Lower lobe of right lung (tissue), 2 donors: ENCODE measurements at places on chromosomes 7 and 10.

DNA sequence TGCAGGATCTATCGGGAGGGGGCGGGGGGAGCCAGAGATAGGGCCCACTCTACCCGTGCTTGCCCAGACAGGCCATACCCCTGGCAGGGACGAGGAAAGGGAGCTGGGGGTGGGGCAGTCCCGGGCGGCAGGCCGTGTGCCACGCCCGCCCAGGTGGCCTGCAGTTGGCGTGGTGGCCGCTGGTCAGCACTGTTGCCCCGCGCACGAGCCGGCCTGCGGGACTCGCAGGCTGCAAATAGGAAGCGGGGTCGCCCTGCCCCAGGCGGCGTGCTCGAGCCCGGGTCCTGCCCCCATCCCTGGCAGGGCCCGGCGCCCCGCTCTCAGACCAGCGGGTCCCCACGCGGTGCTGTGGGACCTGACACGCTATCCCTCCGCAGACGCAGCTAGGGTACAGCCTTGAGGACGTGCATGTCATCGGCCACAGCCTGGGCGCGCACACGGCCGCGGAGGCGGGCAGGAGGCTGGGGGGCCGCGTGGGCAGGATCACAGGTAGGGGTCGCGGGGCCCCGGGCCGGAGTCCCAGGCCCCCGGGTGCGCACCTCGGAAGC, 6.7 kb downstream of the PNLIPRP2 start:
- DNase-seq, result no peak

- no peak for DNase-seq
Measured at GRCh38 chr10:96211764-96212163, 59.6 kb downstream of the BLNK start.

DNA sequence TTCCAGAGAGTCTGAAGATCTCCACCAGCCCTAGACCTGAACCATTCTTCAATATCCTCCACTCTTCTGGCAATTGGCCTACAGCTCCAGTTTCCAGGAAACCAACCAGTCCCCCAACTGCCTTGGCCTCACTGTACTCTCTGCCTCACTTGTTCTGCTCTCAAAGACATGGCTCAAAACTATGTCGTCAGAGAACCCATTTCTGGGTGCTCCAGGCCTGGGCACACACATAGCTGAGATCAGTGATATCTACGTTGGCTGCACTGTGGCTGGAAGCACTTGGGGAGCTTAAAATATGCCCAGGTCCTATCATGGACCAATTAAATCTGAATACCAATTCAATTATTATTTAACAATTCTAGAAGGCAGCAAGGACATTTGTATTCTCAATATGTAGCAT, 93.1 kb downstream of the COBL start:
- no peak for DNase-seq

GRCh38 chr10:74096777-74097176, 53.9 kb downstream of the AP3M1 start:
- no peak for DNase-seq

DNA sequence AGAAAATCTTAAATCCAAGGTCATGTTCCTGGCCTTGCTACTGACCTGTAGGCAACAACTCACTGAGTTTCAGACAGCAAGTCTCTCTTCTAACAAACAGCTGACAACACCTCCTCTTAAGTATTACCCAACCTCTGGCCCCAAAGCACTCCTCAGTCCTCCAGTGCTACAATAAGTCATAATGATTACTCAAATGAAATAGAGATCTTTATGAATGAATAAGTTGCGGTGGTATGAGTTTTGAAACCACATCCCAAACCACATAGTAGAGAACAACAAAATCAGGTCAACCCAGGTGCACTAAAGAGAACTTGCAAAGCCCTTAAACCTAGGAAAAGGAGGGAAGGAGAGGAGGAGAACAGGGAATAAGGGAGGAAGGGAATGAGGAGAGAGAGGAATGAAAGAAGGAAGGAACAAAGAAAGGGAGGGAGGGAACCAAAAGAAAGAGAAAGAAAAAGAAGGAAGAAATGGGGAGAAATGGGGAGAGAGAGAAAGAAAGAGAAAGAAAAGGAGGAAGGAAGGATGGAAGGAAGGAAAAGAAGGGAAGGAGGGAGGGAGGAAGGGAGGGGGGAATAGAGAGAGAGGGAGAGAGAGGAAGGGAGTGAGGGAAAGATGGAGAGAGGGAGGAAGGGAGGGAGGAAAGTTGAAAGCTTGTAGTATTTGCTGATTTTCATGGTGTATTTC, 142.8 kb upstream of the CALCR start:
- DNase-seq, result no peak

DNA sequence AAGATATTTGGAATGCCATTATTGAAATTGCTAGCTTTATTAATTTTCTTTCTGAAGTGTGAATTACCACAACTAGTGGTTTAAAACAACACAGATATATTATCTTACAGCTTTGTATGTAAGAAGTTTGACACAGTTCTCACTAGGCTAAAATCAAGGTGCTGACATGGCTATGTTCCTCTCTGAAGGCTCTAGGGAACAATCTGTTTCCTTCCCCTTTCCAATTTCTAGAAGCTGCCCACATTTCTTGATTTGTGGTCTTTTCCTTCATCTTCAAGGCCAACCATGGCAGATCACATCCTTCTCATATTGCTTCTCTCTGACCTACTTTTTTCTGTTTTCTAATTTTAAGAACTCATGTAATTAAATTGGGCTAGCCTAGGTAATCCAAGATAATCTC, 43.3 kb upstream of the SLC26A3 start:
- no peak for DNase-seq

DNA sequence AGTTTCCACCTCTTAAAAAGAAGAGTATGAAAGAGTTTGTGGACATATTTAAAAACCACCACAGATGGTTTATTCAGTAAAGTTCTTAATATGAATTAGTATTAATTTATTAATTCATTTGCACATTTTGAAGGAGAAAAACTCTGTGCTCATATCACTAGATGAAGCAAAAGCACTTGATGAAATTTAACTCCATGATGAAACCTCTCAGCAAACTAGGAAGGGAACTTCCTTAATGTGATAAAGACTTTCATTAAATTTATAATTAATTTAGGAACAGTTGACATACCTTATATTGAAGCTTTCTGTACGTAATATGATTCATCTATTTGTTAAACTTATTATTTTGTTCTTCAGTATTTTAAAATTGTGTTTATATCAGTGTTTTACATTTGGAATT, 99.4 kb downstream of the MMRN2 start:
- DNase-seq, result no peak

- DNase-seq, result no peak
Measured at GRCh38 chr7:20514364-20514763, 101.1 kb upstream of the ABCB5 start.

GRCh38 chr7:130932667-130933432, 198.8 kb upstream of the KLF14 start:
- DNase-seq, result no peak

DNA sequence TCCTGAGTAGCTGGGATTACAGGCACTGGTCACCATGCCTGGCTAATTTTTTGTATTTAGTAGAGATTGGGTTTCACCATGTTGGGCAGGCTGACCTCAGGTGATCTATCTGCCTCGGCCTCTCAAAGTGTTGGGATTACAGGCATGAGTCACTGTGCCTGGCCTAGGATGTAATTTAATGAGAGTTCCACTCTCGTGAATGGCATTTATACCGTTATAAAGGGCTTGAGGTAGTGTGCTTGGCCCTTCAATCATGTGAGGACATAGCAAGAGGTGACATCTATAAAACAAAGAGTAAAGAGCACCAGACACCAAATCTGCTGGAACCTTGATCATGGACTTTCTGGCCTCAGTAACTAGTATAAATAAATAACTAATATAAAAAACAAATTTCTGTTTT, 93.5 kb upstream of the PPP1R9A start:
- DNase-seq, result no peak

- no peak for DNase-seq
Measured at GRCh38 chr10:19570120-19570519, 246.1 kb upstream of the PLXDC2 start.

- no peak for DNase-seq
Measured at GRCh38 chr10:14737808-14738545, 36.7 kb downstream of the FAM107B start.

- DNase-seq, result no peak
Measured at GRCh38 chr10:86899670-86900276, 57.6 kb downstream of the MMRN2 start.

DNA sequence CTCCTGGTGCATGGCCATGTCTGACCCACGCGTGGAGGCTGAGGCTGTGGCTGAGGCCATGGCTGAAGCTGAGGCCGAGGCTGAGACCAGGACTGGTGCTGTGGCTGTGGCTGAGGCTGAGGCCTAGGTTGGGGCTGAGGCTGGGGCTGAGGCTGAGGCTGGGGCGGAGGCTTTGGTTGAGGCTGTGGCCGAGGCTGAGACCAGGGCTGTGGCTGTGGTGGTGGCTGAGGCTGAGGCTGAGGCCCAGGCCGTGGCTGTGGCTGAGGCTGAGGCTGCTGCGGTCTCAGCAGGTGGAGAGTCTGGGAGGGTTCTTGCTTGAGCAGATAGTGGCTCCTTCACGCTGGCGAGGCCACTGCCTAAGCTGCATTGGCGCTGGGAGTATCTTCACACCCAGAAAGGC, 76.4 kb downstream of the WDR37 start:
- DNase-seq, result no peak

- DNase-seq, result no peak
Measured at GRCh38 chr10:9450801-9451200, 1396.3 kb downstream of the GATA3 start.

DNA sequence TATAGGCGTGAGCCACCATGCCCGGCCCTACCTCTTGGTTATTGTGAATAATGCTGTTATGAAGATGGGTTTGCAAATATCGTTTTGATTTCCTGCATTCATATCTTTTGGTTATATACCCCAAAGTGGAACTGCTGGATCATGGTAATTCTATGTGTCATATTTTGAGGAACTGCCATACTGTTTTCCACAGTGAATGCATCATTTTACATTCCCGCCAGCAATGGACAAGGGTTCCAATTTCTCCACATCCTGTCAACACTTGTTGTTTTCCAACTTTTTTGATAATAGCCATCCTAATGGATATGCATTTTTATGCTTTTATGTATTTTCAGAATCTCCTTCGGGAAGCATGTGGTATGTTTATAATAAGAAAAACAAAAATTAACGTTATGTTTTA, 128.2 kb downstream of the KCNMA1 start:
- no peak for DNase-seq

- DNase-seq, result no peak
Measured at GRCh38 chr7:114409750-114410149, 4.9 kb upstream of the FOXP2 start.

GRCh38 chr10:73263693-73264347, 11.4 kb upstream of the MRPS16 start:
- no peak for DNase-seq

GRCh38 chr7:956031-956430, 1.6 kb upstream of the ADAP1 start:
- peak; percentile 34 for DNase-seq

GRCh38 chr7:95883217-95883616, 110.9 kb downstream of the DYNC1I1 start:
- DNase-seq, result no peak

DNA sequence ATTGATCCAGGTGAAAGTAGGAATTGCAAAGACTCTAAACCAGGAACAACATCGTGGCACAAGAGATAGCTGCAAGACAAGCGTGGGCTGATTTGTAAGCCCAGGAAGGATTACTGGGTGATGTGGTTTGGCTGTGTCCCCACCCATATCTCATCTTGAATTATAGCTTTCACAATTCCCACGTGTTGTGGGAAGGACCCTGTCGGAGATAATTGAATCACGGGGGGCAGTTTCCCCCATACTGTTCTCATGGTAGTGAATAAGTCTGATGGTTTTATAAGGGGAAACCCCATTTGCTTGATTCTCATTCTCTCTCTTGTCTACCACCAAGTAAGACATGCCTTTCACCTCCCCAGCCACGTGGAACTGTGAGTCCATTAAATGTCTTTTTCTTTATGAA, 59.5 kb downstream of the ST8SIA6 start:
- DNase-seq, result no peak

DNA sequence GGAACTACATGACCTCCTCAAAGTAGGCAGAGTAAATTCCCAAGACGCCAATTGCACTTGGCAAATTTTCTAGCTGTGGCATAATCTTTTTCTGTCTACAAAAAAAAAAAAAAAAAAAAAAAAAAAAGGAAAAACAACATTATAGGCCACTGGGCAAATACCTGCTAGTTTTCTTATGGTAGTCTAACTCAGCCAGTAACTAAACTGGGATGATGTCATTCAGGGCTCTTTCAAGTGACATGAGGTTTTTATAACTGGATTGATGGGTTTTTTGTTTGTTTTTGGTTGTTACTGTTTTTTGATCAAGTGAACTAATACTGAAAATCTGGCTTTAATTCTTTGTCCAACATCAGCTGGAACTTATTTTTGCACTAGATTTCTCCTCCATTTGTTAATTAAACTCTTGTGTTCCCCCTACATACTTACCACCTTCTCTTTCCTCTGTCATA, 7.4 kb upstream of the VIM start:
- DNase-seq, result no peak

GRCh38 chr10:113480851-113481502, 71.9 kb upstream of the HABP2 start:
- peak; percentile 70 for DNase-seq

DNA sequence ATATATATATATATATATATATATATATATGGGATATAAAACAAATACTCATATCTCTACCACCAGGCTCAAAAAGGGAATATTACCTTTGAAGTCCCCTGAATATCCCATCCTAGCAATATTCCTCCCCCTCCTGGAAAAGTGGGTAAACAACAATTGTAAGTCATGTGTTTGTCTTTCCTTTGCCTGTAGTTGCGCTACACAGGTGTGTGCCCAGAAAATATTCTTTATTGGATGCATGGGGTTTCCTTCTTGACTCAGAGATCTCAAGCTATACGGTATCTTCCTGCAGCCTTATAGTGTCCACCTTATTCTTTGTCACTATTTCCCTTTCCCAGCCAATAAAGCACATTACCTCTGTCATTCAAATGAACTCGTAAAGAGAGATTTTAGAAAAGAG, 54.2 kb downstream of the MET start:
- no peak for DNase-seq

DNA sequence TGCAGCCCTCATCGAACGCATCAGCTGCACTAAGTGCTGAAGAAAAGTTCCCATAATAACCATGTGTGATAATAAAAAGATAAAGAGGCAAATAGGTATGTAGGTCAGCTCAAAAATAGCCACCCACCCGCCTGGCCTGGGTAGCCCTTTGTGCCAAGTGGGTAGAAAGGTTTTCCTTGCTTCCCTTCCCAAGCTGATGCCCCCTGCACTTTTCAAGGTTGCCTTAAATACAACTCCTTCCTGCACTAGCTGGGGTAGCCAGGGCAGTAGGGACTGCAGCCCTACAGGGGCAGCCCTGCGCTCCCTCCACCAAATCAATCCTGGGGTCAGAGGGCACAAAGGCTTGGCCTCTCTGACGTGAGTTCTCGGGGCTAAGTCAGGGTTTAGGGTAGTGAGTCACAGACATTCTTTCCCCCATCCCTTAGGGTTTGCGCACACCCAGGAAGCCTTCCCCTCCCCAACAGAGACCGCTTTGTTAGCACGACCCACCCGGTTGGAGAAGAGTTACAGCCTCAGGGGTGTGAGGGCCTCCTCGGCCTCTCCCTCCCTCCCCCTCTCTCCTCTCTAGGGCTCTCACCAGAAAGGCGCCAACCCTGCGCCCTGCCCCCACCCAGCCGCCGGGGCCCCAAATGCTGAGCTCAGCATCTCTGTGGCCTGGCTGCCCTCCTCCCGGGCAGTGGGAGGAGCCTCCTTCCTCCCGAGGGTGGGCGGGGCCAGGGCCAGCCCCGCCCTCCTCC, 13.3 kb upstream of the DDIT4 start:
- peak; percentile 87 for DNase-seq

- DNase-seq, result no peak
Measured at GRCh38 chr7:34939175-34939574, 98.1 kb downstream of the DPY19L1 start.

GRCh38 chr7:157396316-157397035, 59.7 kb downstream of the DNAJB6 start:
- DNase-seq, result no peak

GRCh38 chr7:42932811-42933591, 825 bp downstream of the MRPL32 start:
- DNase-seq, result no peak
